T-helper 1 cell treated with Interleukin-12 subunit alpha and Interleukin-12 subunit beta and Interleukin-4 antibody, amounts not matched to agents 30 ng/mL and 1 ng/mL, for 36 hours (primary cell): ENCODE measurements at places on chromosomes 7 and 10. TPM values are rescaled to one million over a fixed set of nuclear protein-coding genes. Genes with fewer than 3 reads are reported as not detected.

The ZC3HAV1 gene
- total RNA-seq: 131 and 134 TPM in 2 replicates

The NEBL gene
- not detected in 2 replicates for total RNA-seq

The C10orf67 gene
- 0.20 TPM in 2 replicates for total RNA-seq

The CYP2C19 gene
- not detected in 2 replicates for total RNA-seq

The OLAH gene
- total RNA-seq: 2.9 and 3.4 TPM in 2 replicates

The LEP gene
- total RNA-seq: not detected in 2 replicates

The PHYHIPL gene
- total RNA-seq: not detected in 2 replicates

The RGR gene
- total RNA-seq: not detected in 2 replicates

The C10orf53 gene
- not detected in 2 replicates for total RNA-seq

The PDSS1 gene
- total RNA-seq: 16.7 and 18.1 TPM in 2 replicates

The NPC1L1 gene
- total RNA-seq: not detected in 2 replicates
